Midbrain (tissue), 1 donor: ENCODE measurements at places on chromosomes 6 and 20.
A peak's percentile ranks its signal among the peaks of the same experiment; 100 is the strongest.

- no peak for DNase-seq
Observed at GRCh38 chr6:28105245-28105639, 19.2 kb upstream of the ZSCAN16 start.

- DNase-seq: no peak
Observed at GRCh38 chr6:140623498-140623897, 1249.0 kb upstream of the CITED2 start.

- DNase-seq: no peak
Observed at GRCh38 chr6:107184435-107184834, 69.1 kb upstream of the BEND3 start.

DNA sequence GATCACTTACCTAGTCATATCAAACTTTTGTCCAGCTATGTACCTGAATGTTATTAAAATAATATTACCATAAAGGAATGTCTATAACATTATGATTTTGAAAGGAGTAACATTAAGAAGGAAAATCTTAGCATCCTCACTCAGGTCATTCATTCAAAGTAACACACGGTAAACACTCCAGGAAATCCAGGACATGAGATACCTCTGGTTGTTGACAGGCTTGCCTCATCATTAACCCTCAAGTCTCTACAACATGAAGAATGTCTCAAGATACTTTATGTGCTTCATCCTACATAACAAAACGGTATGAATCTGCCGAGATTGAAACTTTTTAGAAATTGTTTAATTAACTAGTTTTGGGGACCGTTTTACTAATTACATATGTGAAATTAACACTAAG is 690 bp upstream of the FILIP1 start:
- no peak for DNase-seq

DNA sequence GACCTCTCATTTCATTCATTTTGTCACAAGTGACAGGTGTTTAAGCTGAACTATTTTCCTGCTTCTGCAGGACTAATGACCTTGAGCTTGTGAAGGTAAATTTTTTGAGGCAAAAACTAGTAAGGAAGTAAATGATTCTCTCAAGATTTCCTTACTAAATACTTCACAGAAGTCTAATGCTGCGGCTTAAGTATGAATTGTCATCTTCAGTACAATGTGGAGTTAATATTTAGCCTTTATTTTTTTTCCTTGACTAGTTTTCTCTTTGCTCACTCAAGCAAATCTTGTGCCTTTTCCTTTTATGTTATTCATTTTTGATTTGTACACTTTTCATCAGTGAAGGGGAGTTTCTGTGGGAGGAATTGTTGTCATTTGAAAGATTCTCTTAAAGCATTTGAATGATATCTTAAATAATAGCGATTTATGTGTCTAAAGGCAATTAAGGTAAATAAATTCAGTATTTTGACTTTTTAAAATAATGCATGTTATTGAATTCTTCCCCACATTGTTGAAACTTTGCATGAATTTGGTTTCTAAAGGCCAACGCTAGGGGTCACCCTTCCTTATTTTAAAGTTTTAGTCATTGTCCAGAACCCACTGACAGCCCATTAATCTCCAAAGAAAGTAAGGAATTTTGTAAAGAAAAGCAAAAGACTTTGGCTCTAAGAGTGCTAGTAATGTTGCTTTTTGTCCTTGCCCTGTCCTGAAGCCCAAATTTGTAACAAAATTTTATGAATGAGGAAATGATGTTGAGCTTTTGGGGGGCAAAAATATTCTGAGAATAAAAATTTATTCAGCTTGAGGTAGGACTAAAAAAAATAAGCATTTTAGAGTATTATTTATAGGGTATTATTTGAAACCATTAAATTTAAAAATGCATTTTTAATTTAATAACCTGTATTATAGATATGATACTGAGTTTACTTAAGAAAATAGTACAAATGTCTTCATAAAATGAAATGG is 157.4 kb upstream of the LAMA2 start:
- peak; percentile 61 for DNase-seq

- DNase-seq: peak; percentile 25
Observed at GRCh38 chr6:43172104-43173007, 1.3 kb downstream of the SRF start.

DNA sequence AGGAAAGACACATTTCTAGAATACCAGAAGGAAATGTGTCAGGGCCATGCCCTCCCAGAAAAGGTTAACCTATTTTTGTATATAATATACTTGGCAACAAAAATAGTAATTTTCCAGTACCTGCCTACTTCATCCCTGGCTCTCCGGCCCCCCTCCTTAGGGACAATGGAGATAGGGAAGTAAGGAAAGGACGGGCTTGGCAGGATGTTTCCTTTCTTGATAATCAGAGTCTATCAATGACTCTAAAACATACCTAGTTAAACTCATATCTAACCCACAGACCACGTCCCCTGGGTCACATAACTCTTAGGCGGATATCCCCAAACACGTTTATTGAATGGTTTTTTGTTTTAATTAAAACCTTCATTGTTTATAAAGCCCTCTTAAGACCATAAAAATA is 11.8 kb downstream of the UQCC2 start:
- DNase-seq: no peak

DNA sequence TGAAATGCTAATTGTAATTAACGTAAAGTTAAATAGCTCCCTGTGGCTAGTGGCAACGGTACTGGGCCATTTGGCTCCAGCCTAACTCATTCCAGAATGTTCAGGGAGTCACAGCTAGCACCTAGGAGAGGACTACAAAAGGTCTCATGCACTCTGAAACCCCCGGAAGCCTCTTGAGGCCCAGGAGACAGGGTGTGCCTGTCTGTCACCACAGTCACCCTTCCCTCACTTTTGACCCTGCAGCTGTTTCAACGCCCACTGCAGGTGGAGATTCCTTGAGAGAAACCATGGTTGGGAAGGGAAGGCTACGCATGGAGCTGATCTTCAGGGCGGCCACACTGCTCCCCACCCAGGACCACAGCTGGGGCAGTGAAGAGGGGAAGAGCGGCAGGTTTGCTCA is 58.6 kb downstream of the SULF2 start:
- no peak for DNase-seq

GRCh38 chr20:31516651-31517050 is 2.4 kb downstream of the HM13 start:
- DNase-seq: no peak
